HEK293T (cell line): ENCODE measurements at places on chromosomes 4 and X.
A peak's percentile ranks its signal among the peaks of the same experiment; 100 is the strongest.

DNA sequence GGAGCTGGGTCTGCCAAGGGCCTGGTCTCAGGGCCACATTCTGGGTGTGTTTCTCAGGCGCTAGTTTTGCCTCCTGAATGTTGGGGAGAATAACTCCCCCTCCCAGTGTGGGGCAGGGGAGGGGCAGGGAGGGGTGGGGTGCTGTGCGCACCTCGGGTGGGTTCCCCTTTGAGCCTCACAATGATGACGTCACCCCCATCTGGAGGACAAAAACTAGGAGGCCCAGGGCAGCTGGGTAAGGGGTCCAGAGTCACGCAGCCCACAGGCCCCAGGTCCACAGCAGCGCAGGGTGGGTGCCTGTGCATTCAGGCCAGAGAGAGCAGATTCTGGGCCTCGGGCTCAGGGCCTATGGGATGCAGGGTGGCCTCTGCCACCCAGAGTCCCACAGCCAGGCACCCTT is 23.7 kb upstream of the HMX1 start:
- DNase-seq, result no peak

DNA sequence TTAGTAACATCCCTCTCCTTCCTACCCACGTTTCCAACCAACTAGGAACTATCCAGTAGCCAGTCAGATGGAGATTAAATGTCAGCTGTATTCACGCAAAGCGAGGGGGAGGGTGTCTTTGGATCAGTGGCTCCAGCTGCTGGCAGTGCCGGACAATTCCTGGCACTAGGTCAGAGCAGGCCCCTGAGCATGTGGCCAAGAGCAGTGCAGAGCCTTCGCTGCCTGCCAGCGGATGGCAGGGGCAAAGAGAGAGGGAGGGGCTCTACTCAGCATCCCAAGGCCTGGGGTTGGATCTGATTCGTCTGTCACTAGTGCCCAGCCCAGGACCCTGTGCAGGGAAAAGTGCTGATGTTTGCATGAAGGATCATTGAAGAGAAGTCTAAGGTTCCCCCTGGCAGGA is 28.7 kb upstream of the JAKMIP1 start:
- DNase-seq, result no peak

GRCh38 chr4:123784626-123785025 is 388.0 kb downstream of the SPRY1 start:
- no peak for DNase-seq

GRCh38 chr4:73006286-73006990 is 63.1 kb downstream of the COX18 start:
- no peak for DNase-seq

DNA sequence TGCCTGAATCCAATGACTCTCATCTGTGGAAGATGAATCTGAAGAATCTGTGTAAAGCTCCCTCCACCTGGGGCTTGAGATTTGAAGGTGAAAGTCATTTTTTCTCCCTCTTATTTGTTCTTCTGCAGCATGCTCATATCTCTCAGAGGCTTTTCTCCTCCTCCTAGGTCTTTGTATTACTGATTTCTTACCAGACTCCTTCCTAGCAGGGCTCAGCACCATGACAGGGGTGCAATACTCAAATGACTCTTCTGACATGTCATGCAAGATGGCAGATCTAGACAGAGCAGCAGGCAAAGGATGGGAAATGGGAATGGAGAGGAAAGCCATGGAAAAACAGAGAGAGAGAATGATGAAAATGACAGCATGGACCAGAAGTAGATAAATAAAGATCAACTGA is 118.3 kb downstream of the TMA16 start:
- no peak for DNase-seq

GRCh38 chr4:7444731-7445130 is 10.0 kb upstream of the PSAPL1 start:
- DNase-seq, result no peak

- DNase-seq, result no peak
Observed at GRCh38 chr4:126895988-126896570, 736.7 kb upstream of the INTU start.

DNA sequence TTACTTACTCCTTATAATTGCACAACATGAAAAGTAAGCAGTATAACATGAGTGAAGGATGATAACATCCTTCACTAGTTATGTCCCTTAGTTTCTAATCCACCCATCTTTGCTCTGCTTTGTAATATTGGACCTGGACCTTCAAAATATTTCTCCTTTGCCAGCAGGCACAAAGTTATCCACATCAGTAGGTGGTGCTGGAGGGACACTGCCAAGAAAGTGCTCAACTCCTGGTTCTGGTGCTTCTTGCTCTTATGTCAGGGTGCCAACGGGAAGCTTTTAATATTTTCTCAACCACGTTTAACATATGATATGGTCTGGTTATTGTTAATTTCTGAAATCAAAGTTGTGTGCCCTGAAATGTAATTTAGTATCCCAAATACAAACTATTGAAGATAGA is 49.1 kb downstream of the TMEM165 start:
- DNase-seq, result peak; percentile 8

DNA sequence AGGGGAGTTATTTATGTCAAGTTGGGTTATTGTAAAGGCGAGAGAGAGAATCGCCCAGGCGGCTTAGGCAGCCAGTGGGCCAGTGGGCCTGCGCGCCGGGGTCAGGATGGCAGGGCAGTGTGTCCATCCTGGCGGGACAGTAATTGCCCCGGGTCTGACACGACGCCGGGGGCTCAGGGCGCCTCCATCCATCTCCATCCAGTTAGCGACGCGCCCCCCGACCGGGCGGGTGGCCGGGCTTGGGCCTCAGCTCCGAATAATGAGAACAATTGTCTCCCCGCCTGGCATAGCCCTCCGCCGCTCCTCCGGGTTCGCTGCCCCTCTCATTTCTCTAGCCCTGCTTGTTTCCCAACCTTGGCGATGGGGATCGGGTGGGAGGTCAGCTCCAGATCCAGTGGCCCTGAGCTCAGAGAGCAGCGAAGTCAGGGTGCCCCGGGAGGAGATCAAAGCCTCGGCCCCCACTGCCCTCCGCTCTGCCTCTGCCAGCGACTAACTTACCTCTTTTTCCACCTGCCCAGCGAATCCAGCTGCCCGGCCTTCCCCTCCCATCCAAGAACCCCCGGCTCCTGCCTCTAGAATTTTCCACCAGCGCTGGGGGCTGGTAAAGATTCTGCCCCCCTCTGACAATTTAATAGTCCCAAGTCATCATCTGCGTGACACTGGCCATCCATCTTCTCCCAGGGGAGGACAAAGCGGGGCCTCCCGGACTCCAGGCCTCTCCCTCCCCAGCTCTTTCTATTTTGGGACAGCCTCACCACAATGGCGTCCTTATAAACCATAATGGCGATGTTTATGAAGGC is 56.9 kb upstream of the TMEM33 start:
- no peak for DNase-seq
